Activated T-cell treated with anti-CD3 and anti-CD28 coated beads for 48 hours (primary cell): ENCODE measurements at places on chromosomes 6 and 20.

DNA sequence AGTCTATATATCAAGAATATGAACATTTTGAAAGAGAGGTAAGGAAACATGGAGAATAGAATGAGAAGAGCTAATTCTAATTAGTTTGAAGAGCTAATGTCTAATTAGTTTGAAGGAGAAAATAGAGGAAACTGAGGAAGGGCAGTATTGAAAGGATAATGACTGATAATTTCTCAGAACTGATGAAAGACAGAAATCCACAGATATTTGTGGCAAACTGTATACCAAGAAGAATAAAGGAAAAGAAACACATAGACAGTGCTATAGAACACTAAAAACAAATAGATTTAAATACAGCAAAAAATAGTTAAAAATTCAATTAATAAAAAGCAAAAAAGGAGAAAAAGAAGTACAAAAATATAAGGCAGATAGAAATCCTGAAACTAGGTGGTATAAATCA, 354.4 kb downstream of the QKI start:
- DNase-seq, result no peak

DNA sequence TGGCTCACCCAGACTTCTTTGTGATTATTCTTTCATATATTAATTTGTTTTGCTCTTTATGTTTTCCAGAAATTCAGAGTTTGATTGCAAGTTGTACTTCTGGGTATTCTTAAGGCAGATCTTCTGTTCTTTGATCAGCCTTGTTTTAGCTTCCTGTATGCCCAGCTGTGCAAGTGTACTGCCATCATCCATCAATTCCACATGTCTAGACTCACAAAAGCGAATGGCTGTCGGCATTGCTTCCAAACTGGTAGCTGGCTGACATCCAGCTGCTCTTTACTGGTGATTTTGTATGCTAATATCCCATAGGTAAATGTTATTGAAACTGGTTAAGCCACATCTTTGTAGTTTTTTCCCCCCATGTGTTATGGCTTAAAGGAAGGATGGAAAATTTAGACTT, 1084.8 kb upstream of the CITED2 start:
- no peak for DNase-seq

DNA sequence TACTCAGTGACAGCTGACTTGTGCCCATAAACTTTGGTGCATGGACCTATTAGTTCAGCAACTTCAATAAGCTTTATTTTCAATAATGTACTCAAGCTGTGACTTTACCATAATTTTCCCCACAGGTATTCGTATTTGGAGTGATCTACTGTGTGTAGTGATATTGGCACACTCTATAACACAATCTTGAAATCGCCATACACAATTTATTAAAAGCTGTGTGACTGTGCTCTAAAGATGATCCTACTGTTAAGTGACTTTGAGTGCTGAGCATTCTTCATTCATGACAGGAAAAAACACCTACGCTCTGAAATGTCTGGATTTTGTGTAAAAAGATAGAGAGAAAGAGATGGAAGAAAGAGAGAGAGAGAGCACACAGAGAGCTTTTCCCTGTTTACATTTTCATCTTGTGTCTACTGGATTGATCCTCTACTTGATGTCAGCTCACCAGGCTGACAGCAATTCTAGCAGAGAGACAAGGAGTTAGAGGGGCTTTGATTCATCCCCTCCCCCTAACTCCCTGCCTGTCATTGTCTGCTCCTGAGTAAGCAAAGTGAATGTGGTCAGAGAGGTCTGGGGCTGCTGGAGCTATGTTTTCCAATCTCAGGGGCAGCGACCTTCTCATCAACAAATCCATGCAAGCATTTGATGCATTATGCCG, 538.7 kb upstream of the POU3F2 start:
- DNase-seq, result no peak

- no peak for DNase-seq
These were observed 715.8 kb upstream of the HS3ST5 start for GRCh38 chr6:115058414-115059211.

DNA sequence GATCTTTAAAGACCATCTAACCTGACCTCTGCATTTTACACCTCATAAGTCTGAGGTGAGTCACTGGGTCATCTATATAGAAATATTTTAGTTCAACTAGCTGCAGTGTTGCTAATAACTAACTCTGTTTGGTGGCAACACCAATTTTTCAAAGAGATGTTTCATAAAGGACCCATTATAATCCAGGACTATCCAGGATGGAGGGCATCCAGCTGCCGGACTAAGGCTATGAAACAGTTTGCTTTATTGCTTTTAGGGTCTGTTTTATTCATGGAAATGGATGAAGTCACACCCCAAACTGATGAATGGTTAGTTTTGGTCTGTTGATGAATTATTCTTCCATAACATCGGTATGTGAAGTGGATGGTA, 204.2 kb upstream of the GMDS start:
- no peak for DNase-seq

DNA sequence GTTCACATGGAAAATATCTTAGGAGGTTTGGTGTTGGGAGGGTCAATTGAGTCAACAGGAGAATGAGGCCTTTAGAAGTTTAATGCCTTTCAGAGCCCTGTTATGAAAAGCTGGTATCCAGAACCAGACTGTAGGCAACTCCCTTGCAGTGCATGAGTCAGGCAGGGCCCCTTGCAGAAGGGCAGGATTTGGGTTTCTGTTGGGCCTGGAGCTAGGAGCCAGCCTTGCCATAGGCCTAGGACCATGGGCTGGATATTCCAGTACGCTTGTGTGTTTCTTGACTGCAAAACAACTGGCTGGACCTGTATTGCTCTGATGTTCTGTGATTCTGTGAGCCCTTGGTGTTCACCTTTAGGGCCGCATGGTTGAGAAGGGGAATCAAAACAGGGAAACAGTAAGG, 350.9 kb upstream of the PRND start:
- no peak for DNase-seq

DNA sequence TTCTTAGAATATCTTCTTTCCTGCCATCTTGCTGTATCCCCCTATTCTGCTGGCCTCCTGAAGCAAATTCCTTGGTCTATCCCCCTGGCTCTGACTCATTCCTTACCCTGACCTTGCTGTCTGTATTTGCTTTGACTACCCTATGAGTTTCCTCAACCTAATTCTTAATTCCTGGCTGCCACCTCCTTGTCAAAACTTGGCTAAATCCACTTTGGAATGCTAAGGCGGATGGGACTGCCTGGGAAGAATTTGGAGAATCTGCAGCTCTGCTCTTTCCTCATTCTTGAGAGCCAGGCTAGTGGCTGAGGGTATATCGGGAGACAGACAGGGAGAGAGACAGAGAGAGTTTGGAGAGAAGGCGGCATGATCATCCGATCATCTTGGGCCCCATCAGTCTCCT, 24.4 kb downstream of the CAP2 start:
- no peak for DNase-seq

GRCh38 chr6:166655251-166655650, 28.2 kb upstream of the RPS6KA2 start:
- no peak for DNase-seq

GRCh38 chr6:19824058-19824807, 12.9 kb upstream of the ID4 start:
- no peak for DNase-seq

DNA sequence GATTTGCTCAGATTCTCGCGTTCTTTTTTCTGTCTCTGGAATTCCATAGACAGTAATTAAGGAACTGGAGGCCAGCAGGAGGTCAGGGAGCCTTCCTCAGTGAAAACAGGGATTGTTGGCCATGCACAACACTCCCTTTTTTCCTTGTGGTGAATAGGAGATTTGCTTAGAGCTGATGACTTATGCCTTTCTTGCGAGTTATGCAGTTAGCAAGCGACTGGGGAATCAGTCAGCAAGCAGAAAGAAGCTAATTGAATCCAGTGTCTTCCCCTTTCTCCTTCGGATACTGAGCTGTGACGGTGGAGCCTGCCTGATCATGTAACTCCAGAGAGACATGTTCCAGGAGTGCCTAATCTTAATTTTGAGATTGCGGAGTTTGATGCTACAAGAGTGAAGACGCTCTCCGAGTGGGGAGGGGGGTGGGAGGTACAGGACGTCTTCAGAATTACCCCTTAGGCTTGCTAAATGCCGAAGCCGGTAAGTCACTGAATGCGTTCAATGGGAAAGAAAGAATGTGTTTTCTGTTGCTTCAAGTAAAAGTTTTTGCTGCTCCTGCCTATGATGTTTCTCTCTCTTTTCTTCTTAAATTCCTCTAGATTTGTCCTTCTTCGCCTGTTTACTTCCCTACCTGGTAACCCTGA, 165.9 kb downstream of the SASH1 start:
- DNase-seq, result no peak

- DNase-seq, result no peak
These were observed 16.7 kb downstream of the MAP3K5 start for GRCh38 chr6:136775548-136775947.

DNA sequence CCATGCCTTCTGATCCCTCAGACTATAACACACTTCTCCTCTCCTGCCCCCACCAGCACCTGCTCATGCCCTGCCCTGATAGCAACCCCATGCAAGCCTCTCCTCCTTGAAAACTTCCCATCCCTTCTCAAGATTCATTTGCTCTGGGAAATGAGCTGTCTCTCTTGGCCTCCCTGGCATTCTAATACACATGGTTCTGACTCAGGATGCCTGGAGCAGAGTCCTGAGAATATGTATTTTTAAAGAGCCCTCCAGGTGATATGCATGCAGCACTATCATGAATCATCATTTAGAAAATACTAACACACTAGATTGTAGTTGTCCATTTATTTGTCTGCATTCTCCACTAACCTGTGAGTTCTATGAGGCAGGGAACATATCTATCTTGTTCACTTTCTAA, 26.6 kb downstream of the HDGFL1 start:
- no peak for DNase-seq

DNA sequence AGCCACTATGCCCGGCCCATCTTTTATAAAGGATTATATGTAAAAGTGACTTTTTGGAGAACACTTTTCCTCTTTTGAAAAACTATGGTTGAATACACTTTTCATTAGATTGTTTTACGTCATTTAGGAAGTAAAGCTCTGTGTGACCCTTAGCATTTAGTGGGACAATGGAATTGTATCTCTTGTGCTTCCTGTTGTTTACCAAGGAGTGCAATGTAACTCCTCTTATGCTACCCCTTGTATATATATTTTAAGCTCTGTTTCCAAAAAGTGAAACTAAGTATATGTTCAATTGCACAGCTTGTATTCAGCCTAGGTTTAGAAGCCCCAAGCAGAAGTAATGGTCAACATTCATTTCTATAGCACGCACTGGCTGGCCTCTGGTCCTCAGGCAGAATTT, 183.1 kb upstream of the CITED2 start:
- no peak for DNase-seq

GRCh38 chr20:20466341-20466879, 98.5 kb downstream of the INSM1 start:
- no peak for DNase-seq

- DNase-seq, result no peak
These were observed 627.3 kb downstream of the UTRN start for GRCh38 chr6:144912474-144912873.

GRCh38 chr6:69232911-69233448, 563.8 kb downstream of the LMBRD1 start:
- peak; percentile 39 for DNase-seq

GRCh38 chr6:166313255-166314070, 5.3 kb upstream of the PRR18 start:
- DNase-seq, result no peak

- no peak for DNase-seq
These were observed 52.4 kb upstream of the ARMH2 start for GRCh38 chr6:24851086-24851485.

DNA sequence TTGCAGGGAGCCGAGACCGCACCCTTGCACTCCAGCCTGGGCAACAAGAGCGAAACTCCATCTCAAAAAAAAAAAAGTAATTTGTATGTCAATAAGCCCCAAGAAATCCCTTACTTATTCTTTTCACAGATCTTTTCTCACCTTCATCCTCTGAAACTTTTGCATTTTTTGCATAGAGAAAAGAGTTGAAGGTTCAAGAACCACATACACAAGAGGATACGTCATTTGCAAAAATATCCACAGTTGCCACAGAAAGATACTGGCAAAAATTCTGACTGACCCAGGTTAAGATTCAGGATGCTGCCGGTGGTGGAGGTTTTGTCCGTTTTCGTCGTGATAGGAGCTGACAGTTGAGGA, 94.5 kb downstream of the ZMYND8 start:
- no peak for DNase-seq

- DNase-seq, result no peak
These were observed 38.3 kb upstream of the HMGCLL1 start for GRCh38 chr6:55617272-55617671.

- DNase-seq, result no peak
These were observed 19.8 kb downstream of the XKR7 start for GRCh38 chr20:31987744-31988143.

- no peak for DNase-seq
These were observed 127.0 kb downstream of the PACRG start for GRCh38 chr6:162854734-162855191.

GRCh38 chr6:89186762-89187161, 30.4 kb downstream of the GABRR1 start:
- DNase-seq, result no peak

GRCh38 chr20:2104236-2104635, 2.6 kb downstream of the STK35 start:
- no peak for DNase-seq

GRCh38 chr20:467755-468154, 5.4 kb upstream of the TBC1D20 start:
- no peak for DNase-seq

GRCh38 chr6:4114123-4114522, 21.3 kb downstream of the ECI2 start:
- DNase-seq, result no peak

- DNase-seq, result no peak
These were observed 21.8 kb downstream of the FOXA2 start for GRCh38 chr20:22562620-22563019.

DNA sequence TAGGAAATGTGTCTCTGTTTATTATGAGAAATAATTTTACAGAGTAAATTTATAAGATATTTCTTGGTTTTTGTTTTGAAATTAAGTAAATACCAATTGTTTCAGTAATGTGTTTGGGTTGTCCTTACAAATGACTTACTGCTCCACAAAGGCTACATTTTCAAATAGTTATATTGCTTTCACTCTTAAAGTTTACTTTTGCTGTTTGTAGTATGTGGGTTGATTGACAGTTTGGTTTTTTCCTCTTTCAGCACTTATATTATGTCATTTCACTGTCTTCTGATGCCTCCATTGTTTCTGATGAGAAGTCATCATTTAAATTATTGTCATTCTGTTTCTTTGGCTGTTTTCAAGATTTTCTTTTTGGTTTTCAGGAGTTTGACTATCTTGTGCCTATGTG, 34.9 kb upstream of the SUMO4 start:
- no peak for DNase-seq

DNA sequence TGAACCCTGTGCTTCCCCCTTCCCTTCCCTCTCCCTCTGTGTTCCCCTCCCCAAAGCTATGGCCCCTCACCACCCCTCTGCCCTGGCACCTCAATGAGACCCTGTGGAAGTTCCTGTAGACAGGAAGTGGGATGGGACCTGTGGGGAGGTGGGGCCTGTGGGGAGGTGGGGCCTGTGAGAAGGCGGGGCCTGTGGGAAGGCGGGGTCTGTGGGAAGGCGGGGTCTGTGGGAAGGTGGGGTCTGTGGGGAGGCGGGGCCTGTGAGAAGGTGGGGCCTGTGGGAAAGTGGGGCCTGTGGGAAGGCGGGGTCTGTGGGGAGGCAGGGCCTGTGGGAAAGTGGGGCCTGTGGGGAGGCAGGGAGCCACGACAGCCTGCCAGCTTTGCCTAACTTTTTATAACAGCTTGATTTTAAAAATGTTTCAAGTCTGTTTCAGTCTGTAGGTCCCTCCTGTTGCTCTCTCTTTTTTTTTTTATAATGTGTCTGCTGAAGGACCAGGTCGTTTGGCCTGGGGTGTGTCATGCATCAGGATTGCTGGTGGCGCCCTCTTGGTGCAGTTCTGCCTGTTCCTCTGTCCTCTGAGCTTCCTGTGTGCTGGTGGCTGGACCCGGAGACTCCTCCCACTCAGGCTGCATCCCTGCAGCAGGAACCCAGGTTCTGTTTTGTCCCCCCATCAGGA, 70.5 kb upstream of the SLCO4A1 start:
- no peak for DNase-seq
